ENCODE measurements at places on chromosomes 4 and X.
A peak's percentile ranks its signal among the peaks of the same experiment; 100 is the strongest.

GRCh38 chr4:102213031-102213430 is 132.3 kb downstream of the SLC39A8 start:
- DNase-seq: no peak

DNA sequence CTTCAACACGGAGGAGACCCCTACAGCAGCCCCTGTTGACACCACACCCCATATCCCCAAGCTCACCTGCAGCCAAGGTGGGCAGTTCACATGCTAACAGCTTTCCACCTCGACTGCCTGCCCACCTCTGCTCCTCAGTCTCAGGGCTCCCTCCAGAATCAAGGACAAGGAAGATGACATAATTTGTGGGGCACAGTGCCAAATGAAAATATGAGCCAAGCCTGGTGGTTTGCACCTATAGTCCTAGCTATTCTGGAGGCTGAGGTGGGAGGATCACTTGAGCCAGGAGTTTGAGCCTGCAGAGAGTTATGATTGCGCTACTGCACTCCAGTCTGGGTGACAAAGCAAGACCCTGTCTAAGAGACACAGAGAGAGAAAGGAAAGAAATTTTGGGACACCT is 516.3 kb downstream of the BCOR start:
- DNase-seq: no peak

GRCh38 chr4:2843263-2843940 is at the start of gene ADD1:
TSS of gene ADD1 (plus strand) at chr4:2843844. CDS start at chr4:2875916, 32,072 bp downstream.
- DNase-seq: peak; percentile 62

GRCh38 chrX:14873676-14874049 is 442 bp downstream of the MOSPD2 start:
- DNase-seq: no peak

- DNase-seq: no peak
Observed at GRCh38 chr4:122705009-122705408, 27.5 kb upstream of the BBS12 start.

GRCh38 chr4:80058740-80059139 is 14.3 kb downstream of the ANTXR2 start:
- DNase-seq: no peak

DNA sequence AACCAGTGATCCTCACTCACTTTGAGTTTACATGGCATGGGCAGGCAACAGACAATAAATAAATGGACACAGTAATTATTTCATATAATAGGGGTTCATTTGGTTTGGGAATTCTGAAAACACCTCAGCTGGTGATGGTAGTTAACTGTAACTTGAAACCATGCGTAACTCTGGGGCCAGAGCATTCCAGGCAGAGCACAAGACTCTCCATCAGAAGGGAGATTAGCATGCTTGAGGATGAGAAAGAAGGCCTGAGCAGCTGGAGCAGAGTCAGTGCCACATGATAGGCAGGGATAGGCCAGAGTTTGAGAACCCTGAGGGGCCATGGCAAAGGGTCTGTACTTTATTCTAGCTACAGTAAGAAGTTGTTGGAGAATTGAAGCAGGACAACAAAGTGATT is 56.3 kb upstream of the CXCL8 start:
- no peak for DNase-seq

GRCh38 chrX:39661116-39661907 is 436.4 kb downstream of the BCOR start:
- DNase-seq: no peak

- DNase-seq: no peak
Observed at GRCh38 chrX:71534773-71535544, 2.1 kb downstream of the OGT start.

GRCh38 chr4:140309124-140309870 is 64.1 kb upstream of the SCOC start:
- DNase-seq: peak; percentile 7

DNA sequence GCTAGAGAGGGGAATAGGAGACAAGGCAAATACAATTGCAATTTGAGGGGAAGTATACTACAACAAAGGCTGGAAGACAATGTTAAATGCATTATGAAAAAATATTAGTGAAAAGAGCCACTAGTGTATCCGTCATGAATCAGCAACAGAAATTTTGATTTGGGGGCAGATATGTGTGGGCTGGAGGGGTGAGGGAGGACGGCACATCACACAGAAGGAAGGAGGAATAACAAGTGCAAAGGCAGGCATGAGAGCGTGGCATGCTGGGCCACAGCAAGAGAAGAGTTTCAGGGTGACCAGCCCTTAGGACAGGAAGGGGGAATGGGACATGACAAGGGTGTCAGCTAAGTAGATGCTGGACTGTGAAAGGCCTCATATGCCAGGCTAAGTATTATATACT is 63.7 kb upstream of the NAP1L5 start:
- no peak for DNase-seq

- DNase-seq: peak; percentile 0
Observed at GRCh38 chrX:16472345-16472744, 177.6 kb upstream of the S100G start.

DNA sequence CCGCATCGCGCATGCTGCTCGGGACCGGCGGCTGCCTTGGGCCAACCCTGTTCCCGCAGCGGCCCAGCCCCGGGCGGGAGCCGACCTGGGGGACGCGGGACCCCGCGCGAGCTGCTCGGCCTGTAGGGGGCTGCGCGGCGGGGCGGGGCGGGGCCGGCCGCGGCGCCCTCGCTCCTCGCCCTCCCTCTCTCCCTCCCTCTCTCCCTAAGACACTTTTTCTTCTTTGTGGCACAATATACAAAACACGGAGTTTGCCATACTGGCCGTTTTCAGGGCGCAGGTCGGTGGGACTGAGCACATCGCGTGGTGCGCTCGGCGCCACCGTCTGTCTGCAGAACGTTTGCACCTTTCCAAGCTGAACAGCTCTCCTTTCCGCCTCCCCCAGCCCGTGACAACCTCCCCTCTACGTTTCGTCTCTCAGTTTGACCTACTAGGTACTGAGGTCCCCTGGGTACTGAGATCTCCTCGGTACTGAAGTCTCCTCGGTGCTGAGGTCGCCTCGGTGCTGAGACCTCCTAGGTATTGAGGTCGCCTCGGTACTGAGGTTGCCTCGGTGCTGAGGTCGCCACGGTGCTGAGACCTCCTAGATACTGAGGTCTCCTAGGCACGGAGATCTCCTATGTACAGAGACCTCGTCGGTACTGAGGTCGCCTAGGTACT is 261.1 kb upstream of the PLCXD1 start:
- no peak for DNase-seq

DNA sequence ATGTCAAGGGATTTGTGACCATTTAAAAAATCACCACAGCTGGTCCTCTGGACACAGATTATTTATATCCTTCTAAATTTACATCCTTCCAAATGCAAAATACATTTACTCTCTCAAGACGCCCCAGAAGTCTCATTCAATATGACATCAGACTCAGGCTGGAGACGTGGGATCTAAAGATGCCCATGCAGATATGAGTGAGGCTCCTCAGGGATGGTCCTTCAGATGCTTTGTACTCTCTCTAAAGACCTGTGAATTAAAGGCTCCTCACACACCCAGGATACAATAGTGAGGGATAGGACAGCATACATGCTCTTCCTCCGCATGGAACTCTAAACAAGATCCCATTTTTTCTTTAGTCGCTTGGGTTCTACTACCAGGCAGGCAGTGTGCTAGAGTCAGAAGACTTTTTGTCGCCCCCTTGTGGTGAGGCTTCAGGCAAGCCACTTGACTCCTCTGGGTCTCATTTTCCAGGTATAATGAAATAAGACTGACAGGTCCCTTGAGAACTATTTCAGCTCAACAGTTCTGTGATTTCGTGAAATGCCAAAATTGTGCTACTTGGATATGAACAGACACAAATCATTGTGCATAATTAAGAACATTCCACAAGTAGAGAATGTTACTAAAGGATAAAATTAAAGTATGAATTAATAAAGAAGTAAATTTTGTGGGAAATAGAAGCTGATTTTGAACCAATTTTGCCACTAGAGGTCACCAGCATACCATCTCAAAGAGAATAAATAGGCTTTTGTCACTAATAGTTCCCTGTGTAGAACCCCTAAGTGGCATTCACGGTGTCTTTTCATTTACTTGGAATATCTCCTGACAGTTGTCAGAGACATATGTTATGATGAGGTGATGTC is 13.7 kb upstream of the SCOC start:
- peak; percentile 79 for DNase-seq

DNA sequence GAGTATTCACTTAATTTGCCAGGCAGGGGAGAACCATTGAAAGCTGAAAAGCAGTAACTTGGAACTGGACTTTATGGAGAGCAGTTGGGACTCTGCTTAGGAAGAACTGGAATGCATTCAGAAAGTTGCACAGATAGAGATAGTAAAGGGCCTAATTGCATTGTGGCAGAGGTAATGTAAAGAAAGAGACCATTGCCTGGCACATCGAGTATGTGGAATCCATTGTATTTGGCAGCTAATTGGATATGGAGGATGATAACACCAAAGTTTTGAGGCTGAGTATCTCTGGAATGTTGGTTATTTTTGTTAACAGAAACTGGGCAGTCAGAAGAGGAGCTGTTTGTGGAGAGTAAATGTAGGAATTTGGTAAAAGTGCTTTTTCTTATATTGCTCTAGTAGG is 169.9 kb downstream of the BMPR1B start:
- no peak for DNase-seq

DNA sequence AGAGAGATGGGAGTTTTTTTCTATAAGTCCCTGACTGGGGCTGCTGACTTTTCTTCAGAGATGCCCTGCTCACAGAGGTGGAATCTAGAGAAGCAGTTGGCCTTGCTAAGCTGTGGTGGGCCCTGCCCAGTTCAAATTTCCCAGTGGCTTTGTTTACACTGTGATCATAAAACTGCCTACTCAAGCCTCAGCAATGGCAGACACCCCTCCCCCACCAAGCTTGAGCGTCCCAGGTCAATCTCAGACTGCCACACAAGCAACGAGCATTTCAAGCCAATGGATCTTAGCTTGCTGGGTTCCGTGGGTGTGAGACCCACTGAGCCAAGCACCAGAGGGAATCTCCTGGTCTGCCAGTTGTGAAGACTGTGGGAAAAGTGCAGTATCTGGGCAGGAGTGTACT is 199.8 kb upstream of the WDFY3 start:
- no peak for DNase-seq

- DNase-seq: peak; percentile 7
Observed at GRCh38 chr4:185787926-185788679, 23.9 kb downstream of the SORBS2 start.

- DNase-seq: no peak
Observed at GRCh38 chrX:25158635-25159034, 142.9 kb upstream of the ARX start.

GRCh38 chr4:171857302-171858012 is 44.3 kb downstream of the GALNTL6 start:
- DNase-seq: no peak

DNA sequence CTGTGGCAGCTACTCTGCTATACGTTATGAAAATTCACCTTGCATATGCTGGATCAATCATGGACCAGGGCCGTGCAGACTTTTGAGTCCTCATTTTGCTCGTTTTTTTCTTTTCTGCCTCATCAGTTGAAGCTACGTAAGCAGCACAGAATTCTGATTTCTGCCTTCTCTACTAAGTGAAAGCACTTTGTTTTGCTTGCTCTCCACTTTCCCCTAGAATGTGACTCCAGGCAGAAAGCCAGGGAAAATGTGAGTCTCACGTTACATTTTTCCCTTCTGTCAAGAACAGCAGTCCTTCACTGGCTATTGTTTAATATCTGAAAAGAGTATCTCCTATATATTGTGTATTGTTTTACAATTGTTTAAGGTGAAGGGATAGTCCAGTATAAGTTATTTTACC is 1840.1 kb downstream of the PCDH7 start:
- DNase-seq: peak; percentile 56

DNA sequence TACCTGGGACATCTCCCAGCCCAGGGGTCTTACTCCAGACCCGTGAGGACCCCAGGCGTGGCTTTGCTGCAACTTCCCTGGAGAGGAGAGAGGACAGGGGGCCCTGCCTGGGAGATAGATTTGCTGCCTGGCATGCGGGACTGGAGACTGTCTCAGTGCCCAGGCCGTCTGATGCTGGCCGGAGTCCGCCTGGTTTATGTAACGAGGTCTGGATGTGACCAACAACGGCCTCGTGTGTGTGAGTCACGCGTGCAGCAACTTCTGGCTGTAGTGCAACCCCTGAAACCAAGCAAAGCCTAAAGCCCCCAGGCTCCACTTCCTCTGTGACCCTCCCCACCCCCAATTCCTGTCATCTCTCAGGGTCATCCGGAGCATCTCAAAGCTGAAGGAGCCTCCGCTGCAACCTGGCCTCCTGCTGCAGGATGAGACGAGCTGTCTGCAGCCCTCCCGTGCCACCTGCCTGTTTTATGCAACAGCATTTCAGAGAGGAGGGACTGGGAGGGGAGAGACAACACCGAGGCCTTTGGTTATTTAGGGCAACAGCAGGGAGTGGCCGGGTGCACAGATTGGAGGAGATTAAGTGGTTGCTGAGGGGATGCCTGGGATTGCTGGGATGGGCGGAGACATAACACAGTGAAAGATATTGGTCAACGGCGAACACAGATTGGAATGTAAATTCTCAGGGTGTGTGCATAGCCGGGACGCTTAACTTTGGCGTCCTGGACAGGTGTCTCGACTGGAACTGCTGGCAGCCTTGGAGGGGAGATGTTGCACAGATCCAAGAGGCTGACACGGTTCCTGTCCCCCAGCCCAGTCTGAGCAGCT is 16.0 kb downstream of the XG start:
- no peak for DNase-seq

GRCh38 chr4:68183417-68183816 is 53.7 kb upstream of the TMPRSS11F start:
- DNase-seq: no peak

- DNase-seq: no peak
Observed at GRCh38 chr4:99647071-99647470, 10.6 kb downstream of the C4orf54 start.

GRCh38 chr4:126800575-126801141 is 832.1 kb upstream of the INTU start:
- DNase-seq: no peak

- no peak for DNase-seq
Observed at GRCh38 chr4:74527049-74527448, 82.1 kb downstream of the AREG start.

DNA sequence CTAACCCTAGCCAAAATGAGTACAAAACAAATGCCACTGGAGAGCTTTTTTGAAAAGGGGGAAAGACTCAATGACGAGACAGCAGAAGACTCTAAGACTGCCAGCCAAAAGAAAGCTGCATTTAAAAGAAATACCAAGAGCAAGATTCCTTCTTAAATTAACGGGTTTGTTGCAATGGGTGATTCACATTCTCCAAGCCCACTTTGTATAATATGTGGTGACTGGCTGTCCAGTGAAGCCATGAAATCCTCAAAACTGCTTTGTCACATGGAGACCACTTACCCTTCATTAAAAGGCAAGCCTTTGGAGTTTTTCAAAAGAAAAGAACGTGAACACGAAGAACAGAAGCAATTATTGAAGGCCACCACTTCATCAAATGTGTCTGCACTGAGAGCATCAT is 68.2 kb downstream of the MRPL1 start:
- no peak for DNase-seq

GRCh38 chr4:188372829-188373228 is 233.6 kb downstream of the TRIML1 start:
- DNase-seq: no peak

- no peak for DNase-seq
Observed at GRCh38 chr4:155690044-155690837, 23.6 kb downstream of the GUCY1A1 start.
